GM12878 (cell line): ENCODE measurements at places on chromosomes 16 and 17. TPM values are rescaled to one million over a fixed set of nuclear protein-coding genes. Genes with fewer than 3 reads are reported as not detected.

- 0 out of 2 replicates have a peak, but pooled peaks cover 2% of the 10 kb centered on the region for H3K36me3 ChIP-seq
- peak overlapping the region; percentile 82 for H3K27ac ChIP-seq
- H3K4me3 ChIP-seq, result peak overlapping the region; percentile 87
Measured at GRCh38 chr17:39927929-39928857, 661 bp downstream of the LRRC3C start.

DNA sequence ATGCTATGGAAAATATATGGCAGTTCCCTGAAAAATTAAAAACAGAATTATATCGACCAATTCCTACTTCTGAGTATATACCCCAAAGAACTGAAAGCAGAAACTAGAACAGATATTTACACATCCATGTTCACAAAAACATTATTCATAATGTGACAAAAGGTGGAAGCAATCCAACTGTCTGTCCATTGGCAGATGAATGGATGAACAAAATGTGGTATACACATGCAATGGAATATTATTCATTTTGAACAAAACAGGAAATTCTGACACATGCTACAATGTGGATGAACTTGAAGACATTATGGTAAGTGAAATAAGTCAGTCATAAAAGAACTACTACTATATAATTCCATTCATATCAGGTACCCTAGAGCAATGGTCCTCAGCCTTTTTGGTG, 263.5 kb upstream of the AXIN2 start:
- no peak for DNase-seq
- H3K36me3 ChIP-seq, result no peaks in the 10 kb centered on the region
- H3K4me3 ChIP-seq, result no peak overlapping the region
- no peak overlapping the region for H3K27ac ChIP-seq
- no peaks in the 10 kb centered on the region for H3K4me1 ChIP-seq
- H3K27me3 ChIP-seq, result no peaks in the 10 kb centered on the region

- no peak overlapping the region for H3K4me3 ChIP-seq
- H3K27ac ChIP-seq, result no peak overlapping the region
- no peak for DNase-seq
- H3K36me3 ChIP-seq, result no peaks in the 10 kb centered on the region
Measured at GRCh38 chr16:24646646-24646995, 82.8 kb upstream of the TNRC6A start.

- H3K4me1 ChIP-seq, result peaks cover 5% of the 10 kb centered on the region
- H3K27ac ChIP-seq, result no peak overlapping the region
- H3K27me3 ChIP-seq, result peaks cover 6% of the 10 kb centered on the region
- H3K4me3 ChIP-seq, result no peak overlapping the region
Measured at GRCh38 chr17:7711051-7711755, 6.2 kb downstream of the EFNB3 start.

- no peaks in the 10 kb centered on the region for H3K36me3 ChIP-seq
- H3K4me1 ChIP-seq, result peaks cover 4% of the 10 kb centered on the region; the same call in 1 of the 2 replicates
- H3K27ac ChIP-seq, result no peak overlapping the region
- no peak overlapping the region for H3K4me3 ChIP-seq
- no peak for DNase-seq
Measured at GRCh38 chr17:66965801-66966262, 1.3 kb downstream of the CACNG4 start.

DNA sequence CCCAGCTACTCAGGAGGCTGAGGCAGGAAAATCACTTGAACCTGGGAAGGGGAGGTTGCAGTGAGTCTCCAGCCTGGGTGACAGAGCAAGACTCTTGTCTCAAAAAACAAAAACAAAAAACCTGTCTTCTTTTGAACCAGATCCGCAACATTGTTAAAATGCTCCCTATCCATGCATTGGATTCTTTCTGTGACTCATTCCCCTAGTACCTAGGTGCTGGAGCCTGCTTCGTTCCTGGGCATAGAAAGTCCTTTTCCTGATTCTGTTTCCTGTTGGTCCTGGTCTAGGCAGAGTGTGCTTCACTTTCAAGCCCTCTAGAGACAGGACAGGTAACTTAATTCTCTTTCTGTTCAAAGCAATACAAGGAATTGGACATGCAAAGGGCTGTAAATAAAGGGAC, 5.2 kb downstream of the EPN2 start:
- H3K4me3 ChIP-seq, result no peak overlapping the region
- no peak overlapping the region for H3K27ac ChIP-seq
- no peak for DNase-seq
- H3K27me3 ChIP-seq, result no peaks in the 10 kb centered on the region; the same call in 1 of the 2 replicates

- no peak overlapping the region for H3K4me3 ChIP-seq
- no peaks in the 10 kb centered on the region for H3K36me3 ChIP-seq
- no peak for DNase-seq
Measured at GRCh38 chr17:51461578-51462004, 201.2 kb downstream of the UTP18 start.

VWA3A gene
- not detected in 2 replicates for polyA plus RNA-seq

GRCh38 chr17:81838753-81839255, 4.0 kb upstream of the PPP1R27 start:
- no peak overlapping the region for H3K4me3 ChIP-seq
- H3K27ac ChIP-seq, result no peak overlapping the region
- H3K27me3 ChIP-seq, result no peaks in the 10 kb centered on the region
- DNase-seq, result no peak

HOXB1 gene
- polyA plus RNA-seq, result not detected in 2 replicates

DNA sequence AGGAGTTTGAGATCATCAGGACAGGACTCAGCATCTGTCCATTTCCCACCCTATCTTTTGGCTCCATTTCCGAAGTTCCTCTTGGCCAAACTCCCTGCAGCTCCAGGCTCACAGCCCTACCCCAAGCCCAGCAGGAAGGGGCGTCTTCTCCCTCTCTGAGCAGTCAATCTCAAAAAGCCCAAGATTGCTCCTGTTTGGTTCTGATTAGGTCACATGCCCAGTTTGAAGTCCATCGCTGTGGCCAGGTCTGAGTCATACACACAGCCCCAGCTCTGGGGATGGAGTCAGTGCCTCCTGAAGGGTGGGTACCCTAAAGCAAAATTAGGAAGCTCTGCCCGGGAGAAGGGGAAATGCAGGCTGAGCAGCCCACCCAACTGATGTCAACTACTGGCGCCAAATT, 23.9 kb downstream of the SNX20 start:
- no peak overlapping the region for H3K27ac ChIP-seq
- H3K4me1 ChIP-seq, result no peaks in the 10 kb centered on the region
- no peak for DNase-seq
- no peaks in the 10 kb centered on the region for H3K36me3 ChIP-seq
- no peak overlapping the region for H3K4me3 ChIP-seq
- H3K27me3 ChIP-seq, result no peaks in the 10 kb centered on the region

DNA sequence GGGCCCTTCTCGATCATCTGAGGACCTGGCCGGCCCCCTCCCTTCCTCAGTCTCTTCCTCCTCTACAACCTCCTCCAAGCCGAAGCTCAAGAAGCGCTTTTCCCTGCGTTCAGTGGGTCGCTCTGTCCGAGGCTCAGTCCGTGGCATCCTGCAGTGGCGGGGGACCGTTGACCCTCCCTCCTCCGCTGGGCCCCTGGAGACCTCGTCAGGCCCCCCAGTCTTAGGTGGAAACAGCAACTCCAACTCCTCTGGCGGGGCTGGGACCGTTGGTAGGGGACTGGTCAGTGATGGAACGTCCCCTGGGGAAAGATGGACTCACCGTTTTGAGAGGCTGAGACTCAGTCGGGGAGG, 2.8 kb downstream of the SH2B1 start:
- H3K4me3 ChIP-seq, result no peak overlapping the region
- peaks cover 10% of the 10 kb centered on the region for H3K4me1 ChIP-seq
- peaks cover 18% of the 10 kb centered on the region for H3K36me3 ChIP-seq

GRCh38 chr17:71926746-71927398, 193.9 kb upstream of the SOX9 start:
- no peak overlapping the region for H3K4me3 ChIP-seq
- H3K36me3 ChIP-seq, result no peaks in the 10 kb centered on the region
- no peak overlapping the region for H3K27ac ChIP-seq
- no peaks in the 10 kb centered on the region for H3K27me3 ChIP-seq
